ENCODE measurements at places on chromosomes 16 and 17. TPM values are rescaled to one million over a fixed set of nuclear protein-coding genes. Genes with fewer than 3 reads are reported as not detected.

DNA sequence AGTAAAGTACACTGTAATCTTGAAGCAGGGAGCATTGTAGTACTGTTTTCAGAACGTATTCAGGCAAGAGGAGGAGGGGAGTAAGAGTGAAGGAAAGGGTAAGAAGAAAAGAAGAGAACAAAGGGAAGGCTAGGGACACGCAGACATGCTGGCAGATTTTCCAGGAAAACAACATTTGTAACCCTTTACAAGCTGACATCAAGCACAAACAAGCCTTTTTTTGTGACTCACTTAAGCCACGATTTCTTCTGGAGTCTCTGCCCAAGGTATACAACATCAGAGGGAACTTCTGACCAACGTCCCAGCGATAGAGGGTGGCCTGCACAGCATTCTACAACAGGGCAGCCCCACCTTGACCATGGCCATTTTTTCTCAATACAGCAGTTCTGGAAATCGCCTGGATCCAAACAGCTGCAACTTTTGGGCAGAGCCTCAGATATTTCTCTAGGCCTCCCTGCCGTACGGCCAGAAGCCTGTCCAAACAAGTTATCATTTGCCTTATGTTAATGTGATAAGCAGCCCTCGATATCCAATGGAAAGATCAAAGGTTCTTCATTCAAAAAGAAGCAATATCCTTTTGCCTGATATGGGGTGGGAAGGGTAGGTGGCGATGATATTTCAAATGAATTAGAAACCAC is 247.3 kb downstream of the ZFHX3 start:
- DNase-seq: no peak

- no peak for DNase-seq
Measured at GRCh38 chr16:59164461-59164860, 430.3 kb upstream of the GOT2 start.

- DNase-seq: no peak
Measured at GRCh38 chr17:43840814-43841213, 6.2 kb upstream of the CD300LG start.

- no peak for DNase-seq
Measured at GRCh38 chr17:76281573-76282371, 16.6 kb downstream of the UBALD2 start.

GRCh38 chr16:80120899-80121521 is 419.8 kb upstream of the DYNLRB2 start:
- no peak for DNase-seq

GRCh38 chr16:4212211-4212933 is 29.5 kb downstream of the SRL start:
- no peak for DNase-seq

DNA sequence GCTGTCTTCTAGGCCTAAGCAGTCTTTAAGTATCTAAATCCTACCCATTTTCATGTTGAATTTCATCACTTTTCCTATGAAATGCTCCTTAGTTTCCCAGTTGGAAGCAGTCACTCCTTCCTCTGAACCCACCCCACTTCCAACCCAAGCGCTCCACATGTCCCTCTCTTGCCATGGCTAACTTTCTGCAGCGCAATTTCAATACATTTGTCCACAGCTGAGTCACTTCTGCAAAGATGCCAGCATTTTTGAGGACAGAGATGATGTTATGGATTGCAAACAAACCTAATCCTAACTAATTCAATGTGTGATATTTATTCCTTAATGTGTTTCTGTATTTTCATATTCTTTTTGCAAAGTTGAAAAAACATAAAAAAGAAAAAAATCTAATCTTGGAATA is 71.7 kb downstream of the HLF start:
- no peak for DNase-seq

DNA sequence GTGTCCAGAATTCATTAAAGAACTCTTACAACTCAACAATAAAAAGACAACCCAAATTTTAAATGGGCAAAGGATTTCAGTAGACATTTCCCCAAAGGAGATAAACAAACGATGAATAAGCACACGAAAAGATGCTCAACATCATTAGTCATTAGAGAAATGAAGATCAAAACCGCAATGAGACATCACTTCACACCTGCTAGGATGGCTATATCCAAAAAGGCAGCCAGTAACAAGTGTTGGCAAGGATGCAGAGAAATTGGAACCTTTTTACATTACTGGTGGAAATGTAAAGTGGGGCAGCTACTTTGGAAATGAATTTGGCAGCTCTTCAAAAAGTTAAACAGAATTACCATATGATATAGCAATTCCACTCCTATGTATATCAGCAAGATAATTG is 42.0 kb downstream of the PITPNM3 start:
- DNase-seq: no peak

GRCh38 chr17:14522795-14523387 is 222.0 kb downstream of the HS3ST3B1 start:
- no peak for DNase-seq

- DNase-seq: no peak
Measured at GRCh38 chr16:57049678-57050077, 42.7 kb upstream of the CPNE2 start.

DNA sequence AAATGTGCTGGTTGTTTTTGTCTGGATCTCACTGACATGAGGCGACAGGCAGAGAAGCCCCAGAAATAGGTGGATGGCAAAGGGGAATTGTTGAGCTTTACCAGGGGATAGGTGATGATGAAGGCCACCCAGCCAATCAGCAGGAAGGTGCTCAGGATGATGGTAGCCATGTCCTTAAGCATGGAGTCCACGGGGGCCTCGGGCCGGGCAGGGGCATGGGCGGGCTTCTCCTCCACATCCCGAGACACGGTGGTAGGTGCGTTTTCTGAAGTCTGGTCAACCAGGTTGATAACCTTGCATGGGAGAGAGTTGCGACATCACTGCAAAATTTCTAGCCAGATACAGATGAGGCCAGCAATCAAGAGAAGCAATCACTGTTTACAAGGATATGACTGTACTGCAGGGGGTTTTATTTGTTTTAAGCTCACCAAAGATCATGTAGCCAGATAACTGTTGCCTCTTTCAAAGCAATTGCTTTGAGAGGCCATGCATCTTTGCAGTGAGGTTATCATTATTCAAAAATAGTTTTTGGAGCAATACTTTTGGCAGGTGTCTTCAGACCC is 37.3 kb upstream of the ICAM2 start:
- DNase-seq: no peak

DNA sequence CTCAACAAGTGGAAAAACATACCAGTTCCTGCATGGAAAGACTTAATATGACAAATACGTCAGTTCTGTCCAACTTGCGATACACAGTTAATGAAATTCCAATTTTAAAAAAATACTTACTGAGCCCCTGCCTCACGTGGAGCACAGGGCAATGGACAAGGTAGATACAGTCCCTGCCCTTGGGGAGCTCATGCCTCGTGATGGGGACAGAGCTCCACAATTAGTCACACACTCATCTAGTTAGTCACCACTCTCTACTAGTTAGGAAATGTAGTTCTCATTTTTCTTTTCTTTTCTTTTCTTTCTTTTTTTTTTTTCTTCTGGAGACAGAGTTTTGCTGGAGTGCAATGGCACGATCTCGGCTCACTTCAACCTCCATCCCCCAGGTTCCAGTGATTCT is 74.7 kb upstream of the CDH5 start:
- DNase-seq: peak; percentile 25

- peak; percentile 57 for DNase-seq
Measured at GRCh38 chr16:89599451-89599858, 14.0 kb upstream of the DPEP1 start.

- DNase-seq: peak; percentile 81
Measured at GRCh38 chr17:18033442-18034099, 5.4 kb downstream of the ATPAF2 start.

- DNase-seq: no peak
Measured at GRCh38 chr17:77833769-77834168, 124.7 kb upstream of the TNRC6C start.

GRCh38 chr17:82311971-82312370 is 5.4 kb downstream of the CD7 start:
- no peak for DNase-seq

GRCh38 chr17:39244600-39245570 is 19.1 kb upstream of the STAC2 start:
- DNase-seq: peak; percentile 91

- DNase-seq: peak; percentile 51
Measured at GRCh38 chr17:21039839-21040575, 2.8 kb downstream of the USP22 start.

DNA sequence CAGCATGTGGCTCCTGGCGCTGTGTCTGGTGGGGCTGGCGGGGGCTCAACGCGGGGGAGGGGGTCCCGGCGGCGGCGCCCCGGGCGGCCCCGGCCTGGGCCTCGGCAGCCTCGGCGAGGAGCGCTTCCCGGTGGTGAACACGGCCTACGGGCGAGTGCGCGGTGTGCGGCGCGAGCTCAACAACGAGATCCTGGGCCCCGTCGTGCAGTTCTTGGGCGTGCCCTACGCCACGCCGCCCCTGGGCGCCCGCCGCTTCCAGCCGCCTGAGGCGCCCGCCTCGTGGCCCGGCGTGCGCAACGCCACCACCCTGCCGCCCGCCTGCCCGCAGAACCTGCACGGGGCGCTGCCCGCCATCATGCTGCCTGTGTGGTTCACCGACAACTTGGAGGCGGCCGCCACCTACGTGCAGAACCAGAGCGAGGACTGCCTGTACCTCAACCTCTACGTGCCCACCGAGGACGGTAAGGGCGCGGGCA is 645 bp downstream of the NLGN2 start:
- DNase-seq: no peak

DNA sequence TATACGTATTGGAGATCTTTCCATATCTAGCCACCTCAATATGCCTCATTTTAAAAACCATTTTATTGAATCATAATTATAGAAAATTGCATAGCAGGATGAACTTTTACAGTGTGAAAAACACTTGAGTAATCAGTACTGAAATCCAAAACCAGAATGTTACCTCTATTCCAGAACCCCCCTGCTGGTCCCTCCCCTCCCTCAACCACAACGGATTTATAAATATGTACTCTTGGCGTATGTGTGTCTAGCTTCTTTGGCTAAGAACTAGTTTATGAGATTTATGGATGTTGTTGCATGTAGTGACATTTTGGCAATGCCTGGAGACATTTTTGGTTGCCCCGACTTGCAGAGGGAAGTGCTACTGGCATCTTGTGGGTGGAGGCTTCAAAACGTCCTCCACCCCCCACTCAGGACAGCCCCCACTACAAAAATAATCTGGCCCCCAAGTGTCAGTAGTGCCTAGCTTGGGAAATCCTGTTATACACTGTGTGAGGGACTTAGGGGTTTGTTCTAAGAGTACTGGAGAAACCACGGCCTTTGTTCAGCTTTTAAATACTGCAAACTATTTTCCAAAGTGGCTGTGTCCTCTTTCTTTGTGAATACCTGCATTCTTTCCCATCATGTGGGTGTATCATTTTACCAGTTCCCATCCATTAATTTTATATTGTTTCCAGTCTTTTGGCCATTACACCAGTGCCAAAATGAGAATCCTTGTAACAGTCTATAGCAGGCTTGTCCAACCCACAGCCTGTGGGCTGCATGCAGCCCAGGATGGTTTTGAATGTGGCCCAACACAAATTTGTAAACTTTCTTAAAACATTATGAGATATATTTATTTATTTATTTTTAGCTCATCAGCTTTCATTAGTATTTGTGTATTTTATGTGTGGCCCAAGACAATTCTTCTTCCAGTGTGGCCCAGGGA is 23.7 kb downstream of the ITPRIPL2 start:
- DNase-seq: no peak

DNA sequence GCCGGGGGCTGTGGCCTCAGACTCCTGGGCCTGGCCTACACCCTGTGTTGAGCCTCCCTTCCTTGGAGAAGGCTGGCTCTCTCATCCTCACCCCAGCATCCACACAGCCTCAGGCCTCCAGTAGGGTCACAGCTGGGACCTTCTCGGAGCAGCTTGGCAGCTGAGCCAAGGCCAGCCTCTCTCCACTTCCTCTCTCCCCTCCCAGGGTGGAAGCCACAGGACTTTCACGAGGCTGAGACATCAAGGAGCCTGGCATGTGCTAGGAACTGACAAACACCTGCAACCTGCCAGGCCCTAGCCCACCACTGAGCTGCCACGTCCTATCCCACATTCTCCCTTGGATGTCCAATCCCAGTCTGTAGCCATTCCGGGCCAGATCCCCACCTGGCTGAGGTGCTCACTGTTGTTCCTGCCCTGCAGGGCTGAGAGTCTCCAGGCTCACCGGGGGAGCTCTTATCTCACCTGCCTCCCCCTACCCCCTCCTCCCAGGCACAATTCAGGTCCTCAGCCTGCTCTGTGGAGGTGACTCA is 3.1 kb downstream of the MMP15 start:
- no peak for DNase-seq

- no peak for DNase-seq
Measured at GRCh38 chr17:57623620-57624019, 121.5 kb downstream of the CCDC182 start.

- DNase-seq: no peak
Measured at GRCh38 chr16:12235110-12235509, 258.6 kb downstream of the SNX29 start.

TBC1D3I gene
- 0.45 TPM for total RNA-seq

MSI2 gene
- total RNA-seq: 117 TPM

C17orf100 gene
- 1.1 TPM for total RNA-seq

GP1BA gene
- not detected for total RNA-seq

ARHGAP44 gene
- not detected for total RNA-seq

LGALS9B gene
- total RNA-seq: not detected

DNASE1 gene
- 33.8 TPM for total RNA-seq

TVP23C gene
- 18.9 TPM for total RNA-seq

CLDN6 gene
- total RNA-seq: not detected

PLEKHH3 gene
- 1.3 TPM for total RNA-seq

KRTAP3-3 gene
- total RNA-seq: not detected

GNGT2 gene
- 45.3 TPM for total RNA-seq
